Stimulated activated naive CD4-positive, alpha-beta T cell treated with Interleukin-2 at 50 U/mL for 16 hours (primary cell): ENCODE measurements at places on chromosomes 5 and 9.

- no peak for DNase-seq
Observed at GRCh38 chr5:149780043-149780737, 50.1 kb downstream of the PPARGC1B start.

- no peak for DNase-seq
Observed at GRCh38 chr5:160507221-160507721, 85.6 kb downstream of the PTTG1 start.

GRCh38 chr9:134068744-134069479, 1.1 kb upstream of the BRD3 start:
- no peak for DNase-seq

DNA sequence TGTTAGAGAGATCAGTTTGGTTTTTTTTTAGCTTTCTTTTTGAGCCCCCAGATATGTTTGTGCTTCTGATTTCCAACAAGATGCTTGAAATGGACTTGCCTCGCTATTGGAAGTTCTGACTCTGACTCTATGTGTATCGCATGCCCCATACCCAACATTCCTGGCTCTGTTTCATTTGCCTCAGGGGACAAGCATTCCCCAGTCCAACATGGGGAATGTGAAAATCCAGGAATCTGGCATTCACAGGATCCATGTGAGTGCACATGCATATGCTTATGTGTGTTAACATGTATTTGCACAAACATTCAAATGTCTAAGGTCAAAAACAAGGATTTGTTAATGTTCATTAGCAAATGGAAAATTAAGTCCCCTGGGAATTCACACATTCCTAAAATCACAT, 233.9 kb downstream of the TLR4 start:
- no peak for DNase-seq

DNA sequence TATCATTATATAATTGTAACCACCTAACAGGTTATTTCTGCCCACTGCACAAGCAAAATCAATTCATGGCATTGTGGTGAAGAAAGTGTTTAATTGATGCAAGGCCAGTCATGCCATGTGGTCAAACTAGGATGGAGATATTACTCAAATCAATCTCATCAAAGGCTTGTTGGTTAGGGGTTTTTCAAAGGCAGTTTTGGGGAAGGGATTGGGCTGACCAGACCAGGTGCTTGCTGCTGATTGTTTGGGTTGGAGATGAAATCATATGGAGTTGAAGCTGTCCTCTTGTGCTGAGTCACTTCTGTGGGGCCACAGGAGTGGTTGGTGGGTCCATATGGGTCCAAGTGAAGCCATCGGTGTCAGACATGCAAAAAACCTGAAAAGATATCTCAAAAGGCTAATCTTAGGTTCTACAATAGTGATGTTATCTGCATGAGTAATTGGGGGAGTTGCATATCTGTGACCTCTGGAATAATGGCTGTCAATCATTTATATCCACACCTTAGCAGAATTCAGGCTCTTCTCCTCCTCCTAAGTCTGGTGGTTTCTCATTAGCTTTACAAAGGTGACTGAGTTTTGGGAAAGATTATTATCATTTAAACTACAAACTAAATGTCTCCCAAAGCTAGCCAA, 44.9 kb downstream of the HMGCS1 start:
- DNase-seq, result no peak

DNA sequence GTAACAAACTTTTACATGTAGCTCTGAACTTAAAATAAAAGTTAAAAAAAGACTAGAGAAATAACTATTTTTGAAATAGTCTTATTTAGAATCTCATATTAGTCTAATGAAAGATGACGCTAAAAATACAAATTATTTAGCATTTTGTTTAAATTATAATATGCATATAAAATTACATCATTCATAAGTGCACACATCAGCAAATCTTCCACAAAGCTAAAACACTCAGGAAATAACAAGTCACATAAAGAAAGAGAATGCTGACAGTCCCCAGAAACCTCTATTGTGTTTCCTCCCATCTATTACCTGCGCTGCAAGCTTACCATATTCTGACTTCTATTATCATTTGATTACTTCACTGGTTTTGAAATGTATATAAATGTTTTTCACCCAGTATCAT, 986.9 kb upstream of the SEMA6A start:
- DNase-seq, result no peak

GRCh38 chr9:38226491-38226951, 157.5 kb upstream of the SHB start:
- DNase-seq, result no peak
